ENCODE measurements at places on chromosomes 6 and 20.

DNA sequence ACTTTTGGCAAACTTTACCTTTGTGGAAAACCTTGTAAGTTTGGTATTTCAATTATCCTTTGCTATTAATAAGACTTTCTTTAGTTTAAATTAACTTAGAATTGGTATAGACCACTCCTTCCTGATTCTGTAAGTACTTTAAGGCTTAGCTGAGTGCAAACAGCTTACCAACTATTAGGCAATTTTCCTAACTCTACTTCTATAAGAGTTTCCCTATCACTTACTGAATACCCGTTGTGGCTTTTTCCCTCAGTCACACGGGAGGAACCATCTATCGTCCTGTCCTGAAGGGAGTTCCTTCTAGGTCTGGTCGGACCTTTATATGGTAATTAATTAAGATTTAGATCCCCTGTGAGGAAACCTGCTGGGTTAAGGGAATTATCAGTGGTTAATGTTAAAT is 9.6 kb downstream of the SLC35A1 start:
- no peak for DNase-seq

- no peak for DNase-seq
Measured at GRCh38 chr6:163400509-163400908, 14.0 kb upstream of the QKI start.

DNA sequence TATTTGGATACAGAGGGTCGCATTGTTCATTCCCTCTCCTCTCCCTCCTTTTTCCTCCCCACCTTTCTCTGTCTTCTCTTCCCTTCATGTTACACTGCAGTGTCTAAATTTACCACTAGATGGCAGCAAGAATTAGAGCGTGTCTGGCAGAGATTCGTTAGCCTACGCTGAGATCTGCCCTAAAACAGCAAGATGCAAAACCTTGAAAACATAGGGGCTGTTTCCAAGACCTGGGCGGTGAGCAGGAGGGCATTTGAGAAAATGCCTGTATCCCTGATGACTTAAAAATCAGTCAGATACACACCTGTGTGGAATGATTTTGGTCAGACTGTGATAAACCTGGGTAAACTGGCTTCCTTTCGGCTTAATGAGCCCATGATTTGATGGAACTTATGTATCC is 101.5 kb upstream of the ISM1 start:
- DNase-seq: peak; percentile 23

GRCh38 chr20:63085151-63085861 is 78.5 kb upstream of the BHLHE23 start:
- DNase-seq: no peak

DNA sequence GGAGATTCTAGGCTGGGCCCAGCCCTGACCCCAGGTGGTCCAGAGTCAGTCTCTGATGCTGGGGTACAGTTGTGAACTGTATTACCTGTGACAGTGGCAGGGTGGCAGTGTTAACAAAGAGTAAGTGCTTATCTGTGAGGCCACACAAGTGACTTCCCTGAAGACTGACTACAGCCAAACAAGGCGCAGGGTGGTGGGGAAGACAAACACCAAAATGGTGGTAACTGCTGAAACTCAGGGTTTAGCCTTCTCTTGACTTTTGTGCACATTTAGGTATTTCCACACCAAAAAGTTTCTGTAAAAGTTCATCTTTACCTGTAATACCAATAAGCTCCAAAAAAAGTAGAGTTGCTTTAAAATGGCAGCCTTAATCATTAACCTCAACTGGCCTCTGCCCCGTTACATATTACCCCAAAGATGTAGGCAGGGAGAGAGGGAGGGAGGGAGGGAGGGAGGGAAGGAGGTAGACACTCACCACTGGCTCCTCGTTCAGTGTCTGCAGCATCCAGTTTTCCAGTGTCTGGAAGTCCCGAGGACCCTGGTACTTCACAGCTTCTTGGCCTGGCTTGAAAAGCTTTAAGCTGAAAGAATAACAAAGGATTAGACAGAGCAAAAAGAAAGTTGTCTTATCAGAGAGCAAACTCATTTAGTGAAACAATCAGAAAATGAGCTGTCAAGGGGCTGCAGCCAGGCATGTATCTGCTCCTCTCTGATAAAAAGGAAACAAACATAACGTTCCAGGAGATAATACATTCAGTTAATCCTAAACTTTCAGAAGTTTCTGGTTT is 11.3 kb downstream of the TXNDC5 start:
- no peak for DNase-seq

DNA sequence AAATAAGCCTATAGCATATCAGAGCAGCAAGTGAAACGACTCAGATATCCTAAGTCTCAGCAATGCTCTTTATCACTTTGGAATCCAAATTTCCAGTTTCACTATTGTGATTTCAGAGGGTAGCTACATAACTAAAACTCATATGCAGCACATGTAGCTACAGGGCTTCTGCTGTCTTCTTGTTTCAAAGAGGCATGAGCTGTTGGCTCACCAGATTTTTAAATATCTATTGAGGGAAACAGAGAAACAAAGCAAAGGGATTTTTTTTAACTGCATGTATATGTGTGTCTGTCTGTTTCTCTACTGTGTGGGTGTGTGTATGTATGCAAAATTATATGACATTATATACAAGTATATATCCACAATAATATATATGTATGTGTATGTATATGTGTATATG is 258.4 kb downstream of the HDGFL1 start:
- DNase-seq: no peak

DNA sequence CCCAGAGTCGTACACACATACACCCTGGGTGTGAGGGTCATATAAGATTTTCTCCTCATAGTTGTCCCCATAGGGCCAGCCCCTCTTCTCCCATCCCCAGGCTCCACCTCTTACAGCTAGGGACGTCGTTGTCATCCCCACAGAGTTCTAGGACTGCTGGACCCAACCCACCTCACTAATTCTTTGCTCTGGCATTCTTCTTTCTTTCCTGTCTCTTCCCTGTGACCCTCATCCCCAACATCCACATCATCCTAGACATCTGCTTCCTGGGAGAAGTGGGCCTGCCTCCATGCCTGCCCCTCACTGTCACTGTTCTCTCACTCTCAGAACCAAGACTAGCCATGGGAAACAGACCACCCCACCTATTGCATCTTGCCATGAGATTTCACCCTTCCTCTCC is 1.1 kb downstream of the PSMF1 start:
- DNase-seq: no peak

DNA sequence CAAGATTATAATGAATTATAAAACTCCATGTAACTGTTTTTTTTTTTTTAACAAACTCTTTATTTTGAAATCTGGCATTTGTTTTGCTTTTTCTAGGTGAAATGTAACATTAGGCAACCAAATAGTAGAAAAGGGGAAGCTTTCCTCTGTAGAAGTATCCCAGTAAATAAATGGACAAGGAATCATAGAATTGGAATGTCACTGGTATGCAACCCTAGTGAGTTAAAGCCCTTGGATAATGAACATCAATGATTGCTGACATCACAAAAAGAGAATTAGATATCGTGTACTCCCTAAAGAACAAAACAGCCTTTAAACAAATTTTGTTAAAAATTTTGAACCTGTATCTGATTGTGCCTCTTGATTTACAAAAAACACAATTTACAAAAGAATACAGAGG is 93.9 kb upstream of the OGFRL1 start:
- no peak for DNase-seq

DNA sequence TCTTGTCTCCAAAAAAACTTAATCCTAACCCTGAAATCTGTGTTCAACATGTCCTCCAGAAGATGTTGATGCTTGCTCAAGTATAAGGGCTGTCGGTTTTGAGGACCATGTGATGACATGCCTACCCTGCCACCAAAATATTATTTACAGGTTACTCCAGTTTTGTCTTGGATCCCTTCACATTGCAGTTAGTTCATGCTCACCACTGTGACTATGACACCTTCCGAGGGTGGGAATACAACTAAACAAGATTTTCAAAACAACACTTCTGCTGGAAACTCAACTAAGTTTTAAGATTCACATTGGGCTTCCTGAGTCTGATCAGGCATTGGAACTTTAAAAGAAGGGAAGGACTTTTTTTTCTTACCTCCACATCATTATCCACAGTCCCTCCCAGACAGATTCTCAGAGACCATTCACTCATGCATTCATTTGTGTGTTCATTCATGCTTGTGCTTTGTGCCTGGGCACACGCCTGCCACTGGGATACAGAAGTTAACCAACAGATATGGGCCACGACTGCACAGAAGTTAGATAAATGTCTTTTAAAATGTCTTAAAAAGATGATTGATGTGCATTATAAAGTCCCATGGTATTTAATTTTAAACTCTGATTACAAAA is 118.7 kb upstream of the GJE1 start:
- no peak for DNase-seq

DNA sequence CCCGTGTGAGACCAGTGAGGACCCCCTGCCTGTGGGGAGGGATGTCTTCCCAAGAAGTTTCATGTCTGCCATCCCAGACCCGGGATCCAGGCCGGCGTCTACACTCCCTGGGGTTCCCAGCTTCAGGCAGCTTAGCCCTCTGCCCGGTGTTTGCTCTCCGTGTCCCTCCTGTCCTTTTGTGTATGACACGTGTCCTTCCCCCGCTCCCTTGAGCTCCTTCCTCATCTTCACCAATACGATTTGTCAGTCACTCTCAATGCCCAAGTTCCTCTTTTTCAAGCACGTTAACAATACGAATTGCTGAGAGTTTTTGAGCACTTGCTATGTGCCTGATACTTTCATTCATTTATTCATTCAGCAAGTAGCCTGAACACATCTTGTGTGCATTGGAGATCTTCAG is 115.6 kb upstream of the PTPN1 start:
- DNase-seq: no peak

DNA sequence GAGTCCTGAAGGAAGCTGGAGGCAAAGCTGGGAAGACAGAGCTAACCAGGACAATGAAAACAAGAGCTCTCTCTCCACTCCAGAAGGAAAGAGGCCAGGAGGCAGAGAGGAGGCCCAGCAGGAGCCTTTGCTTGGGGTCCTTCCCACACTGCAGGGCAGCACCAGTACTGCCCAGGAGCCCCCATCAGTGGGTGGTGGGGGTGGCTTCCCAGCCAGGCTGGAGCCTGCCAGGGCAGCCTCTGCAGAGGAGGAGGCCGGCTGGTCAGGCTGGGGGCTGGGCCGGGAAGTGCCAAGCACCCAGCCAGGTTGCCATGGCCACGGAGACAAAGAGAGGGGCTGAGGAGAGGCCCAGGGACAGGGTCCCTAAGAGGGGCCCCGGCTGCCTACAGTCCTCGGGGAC is 33.4 kb downstream of the PREX1 start:
- no peak for DNase-seq

GRCh38 chr6:34074064-34074742 is 71.7 kb downstream of the GRM4 start:
- DNase-seq: no peak

- DNase-seq: peak; percentile 81
Measured at GRCh38 chr6:42390228-42390934, 61.3 kb downstream of the TRERF1 start.

DNA sequence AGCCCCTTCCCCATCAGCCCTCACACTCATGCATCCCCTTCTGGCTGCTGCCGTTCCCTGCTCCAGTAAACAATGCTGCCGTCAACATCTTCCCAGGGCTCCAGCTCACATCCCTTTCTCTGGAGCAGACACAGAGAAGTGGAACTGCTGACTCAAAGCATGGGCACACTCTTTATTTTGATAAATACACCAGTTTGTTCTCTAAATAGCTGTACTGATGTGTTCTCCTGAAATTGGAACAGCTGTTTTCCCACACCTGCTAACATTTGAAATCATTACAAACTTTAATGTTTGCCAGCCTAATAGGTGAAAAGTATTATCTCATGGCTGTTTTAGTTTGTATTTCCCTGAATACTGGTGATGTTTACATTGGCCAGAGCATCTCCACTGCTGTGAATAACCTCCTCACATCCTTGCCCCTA is 102.1 kb upstream of the NXT1 start:
- DNase-seq: no peak

DNA sequence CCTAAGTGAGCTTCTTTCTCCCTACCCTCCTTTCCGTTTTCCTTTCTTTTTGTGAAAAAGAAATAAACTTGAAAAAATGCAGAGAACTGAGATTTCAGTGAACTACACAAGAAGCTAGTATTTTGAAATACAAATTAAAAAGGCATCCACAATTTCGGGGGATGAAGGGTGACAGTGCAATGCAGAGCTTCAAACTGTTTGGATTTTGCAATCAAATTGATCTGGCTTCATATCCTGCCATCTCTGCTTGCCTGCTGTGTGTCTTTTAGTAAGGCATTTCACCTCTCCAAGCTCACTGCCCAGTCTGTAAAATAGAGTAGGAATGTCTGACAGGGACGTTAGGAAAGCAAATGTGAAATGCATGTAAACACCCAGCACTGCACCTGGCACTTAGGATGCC is 258.0 kb downstream of the HACE1 start:
- DNase-seq: no peak

GRCh38 chr6:139546106-139546472 is 171.6 kb upstream of the CITED2 start:
- no peak for DNase-seq

DNA sequence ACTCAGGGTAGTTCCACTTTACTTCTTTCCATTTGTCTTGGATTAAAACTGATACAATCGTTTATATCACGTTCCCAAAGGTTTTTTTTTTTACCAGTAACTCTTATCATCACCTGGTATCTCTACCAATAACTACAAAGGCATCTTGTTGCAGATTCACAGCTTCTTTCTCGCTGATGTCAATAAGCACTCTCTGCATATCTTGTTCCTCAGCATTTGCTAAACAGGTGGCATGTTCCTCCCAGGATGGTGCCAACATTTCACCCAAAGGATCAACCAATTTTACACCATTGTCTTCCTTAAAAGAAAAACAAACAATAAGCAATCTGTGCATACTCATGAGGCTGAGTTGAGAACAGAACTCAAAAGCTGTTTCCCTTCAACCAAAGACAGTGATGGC is 4.6 kb downstream of the PGM3 start:
- DNase-seq: no peak

DNA sequence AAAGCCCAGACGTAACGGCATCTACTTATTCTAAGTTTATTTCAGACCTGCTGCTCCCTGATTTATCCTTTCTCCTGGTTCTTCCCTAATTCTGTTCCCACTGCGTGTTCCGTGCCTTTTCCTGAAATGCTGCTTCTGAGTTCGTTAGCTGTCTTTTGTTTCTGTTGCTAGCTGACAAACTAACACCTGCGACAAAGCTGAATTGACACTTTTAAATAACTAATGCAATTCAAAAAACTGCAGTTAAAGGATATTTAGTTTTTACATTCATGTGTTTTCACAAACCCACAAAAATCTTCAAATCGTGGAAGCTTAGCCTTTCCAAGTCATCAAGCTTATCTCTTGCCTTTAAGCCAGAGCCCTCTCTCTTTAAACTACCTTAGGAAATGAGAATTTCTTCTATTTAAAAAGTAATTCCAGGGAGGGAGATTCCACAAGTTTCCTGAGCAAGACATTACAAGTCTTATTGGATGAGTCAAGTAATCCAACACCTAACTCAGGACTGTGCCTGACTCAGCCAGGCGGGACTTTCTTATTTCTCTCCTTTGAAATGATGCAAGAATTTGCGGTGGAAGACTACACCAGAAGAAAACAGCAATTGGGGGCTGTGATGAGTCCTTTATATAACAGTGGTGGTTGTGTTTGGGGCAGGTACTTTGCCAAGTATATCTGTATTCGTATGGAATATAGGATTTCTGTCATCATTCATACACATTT is 6.3 kb downstream of the ADTRP start:
- peak; percentile 29 for DNase-seq

All from stimulated activated CD4-positive, alpha-beta T cell treated with anti-CD3 and anti-CD28 coated beads, Interleukin-15, amount 100 ng/mL, for 24 hours (primary cell).